ENCODE measurements at places on chromosomes 16 and 17. TPM values are rescaled to one million over a fixed set of nuclear protein-coding genes. Genes with fewer than 3 reads are reported as not detected.

Gene SUPT6H
- 91.2 TPM for total RNA-seq

Gene RHBDF1
- 57.6 TPM for total RNA-seq

Gene TMEM238L
- not detected for total RNA-seq

Gene C16orf96
- total RNA-seq = 0.08 TPM

- H3K27me3 ChIP-seq = peaks cover 2% of the 10 kb centered on the region
- no peak overlapping the region for H3K4me3 ChIP-seq
- H3K36me3 ChIP-seq = no peaks in the 10 kb centered on the region
- H3K27ac ChIP-seq = no peak overlapping the region
Observed at GRCh38 chr16:80894091-80894490, 89.7 kb upstream of the CDYL2 start.

DNA sequence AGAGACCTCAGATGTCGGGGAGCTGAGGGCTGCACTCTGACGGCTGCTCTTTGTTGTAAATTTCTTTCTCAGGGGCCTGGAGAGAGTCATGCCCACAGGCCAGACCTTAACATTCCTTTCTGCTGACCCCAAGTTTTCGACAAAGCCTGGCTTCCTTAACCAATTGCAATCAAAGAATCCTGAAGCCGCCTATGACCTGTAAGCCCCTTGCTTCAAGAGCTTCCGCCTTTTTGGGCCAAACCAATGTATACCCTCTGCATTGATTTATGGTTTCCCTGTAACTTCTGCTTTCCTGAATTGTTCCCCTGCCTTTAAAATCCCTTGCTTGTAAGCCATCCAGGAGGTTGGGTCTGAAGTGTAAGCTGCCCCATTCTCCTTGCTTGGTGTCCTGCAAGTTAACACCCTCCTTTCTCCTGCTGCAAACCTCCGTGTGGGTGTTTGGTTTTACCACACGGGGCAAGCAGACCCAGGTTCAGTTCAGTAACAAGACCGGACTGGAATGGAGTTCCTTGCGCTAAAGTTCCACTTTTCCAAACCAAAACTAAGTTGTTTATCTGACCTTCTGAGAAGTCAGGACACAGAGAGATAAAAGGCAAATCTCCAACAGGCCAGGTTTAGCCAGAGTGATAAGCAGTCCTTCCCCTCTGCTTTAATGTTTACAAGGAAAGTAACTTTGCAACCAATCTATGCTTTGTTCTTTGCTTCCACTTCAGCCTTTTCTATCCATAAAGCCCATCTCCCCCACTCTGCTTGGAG, 141.6 kb downstream of the KCNJ12 start:
- peak; percentile 34 for DNase-seq
- no peak overlapping the region for H3K27ac ChIP-seq
- H3K36me3 ChIP-seq = no peaks in the 10 kb centered on the region
- peaks cover 2% of the 10 kb centered on the region for H3K4me1 ChIP-seq

DNA sequence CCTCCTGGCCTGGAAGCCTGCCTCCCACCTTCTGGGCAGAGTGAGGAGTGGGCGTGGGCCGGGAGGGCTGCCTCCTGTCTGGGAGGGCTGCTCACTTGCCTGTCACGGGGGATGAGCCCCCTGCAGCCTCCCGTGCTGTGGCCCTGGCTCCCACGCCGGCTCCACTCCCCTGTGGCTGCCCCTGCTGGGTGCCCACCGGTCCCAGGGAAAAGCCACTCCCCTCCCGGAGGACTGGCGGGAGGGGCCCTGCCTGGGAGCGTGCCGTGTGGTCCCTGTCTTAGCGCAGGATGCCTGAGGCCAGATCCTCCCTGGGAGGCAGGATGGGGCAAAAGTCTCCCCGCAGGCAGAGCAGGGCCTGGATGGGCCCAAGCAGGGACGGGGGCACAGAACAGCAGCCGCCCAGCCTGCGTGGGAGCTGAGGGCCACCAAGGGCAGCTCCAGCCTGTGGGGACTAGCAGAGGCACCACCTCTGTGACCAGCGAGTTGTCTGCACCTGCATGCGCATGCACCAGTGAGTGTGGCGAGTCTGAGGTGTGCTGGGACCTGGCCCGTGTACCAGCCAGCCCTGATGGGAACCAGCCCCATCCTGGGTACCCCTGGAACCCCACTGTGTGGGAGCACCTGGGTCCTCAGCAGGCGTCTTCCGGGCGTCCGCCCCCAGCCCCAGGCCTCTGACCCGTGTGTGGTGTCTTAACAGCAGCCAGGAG, 339.9 kb downstream of the SEC14L1 start:
- peak overlapping the region; percentile 76 for H3K27ac ChIP-seq
- H3K27me3 ChIP-seq = no peaks in the 10 kb centered on the region
- H3K36me3 ChIP-seq = peaks cover 5% of the 10 kb centered on the region
- H3K4me1 ChIP-seq = peaks cover 64% of the 10 kb centered on the region
- no peak for DNase-seq

DNA sequence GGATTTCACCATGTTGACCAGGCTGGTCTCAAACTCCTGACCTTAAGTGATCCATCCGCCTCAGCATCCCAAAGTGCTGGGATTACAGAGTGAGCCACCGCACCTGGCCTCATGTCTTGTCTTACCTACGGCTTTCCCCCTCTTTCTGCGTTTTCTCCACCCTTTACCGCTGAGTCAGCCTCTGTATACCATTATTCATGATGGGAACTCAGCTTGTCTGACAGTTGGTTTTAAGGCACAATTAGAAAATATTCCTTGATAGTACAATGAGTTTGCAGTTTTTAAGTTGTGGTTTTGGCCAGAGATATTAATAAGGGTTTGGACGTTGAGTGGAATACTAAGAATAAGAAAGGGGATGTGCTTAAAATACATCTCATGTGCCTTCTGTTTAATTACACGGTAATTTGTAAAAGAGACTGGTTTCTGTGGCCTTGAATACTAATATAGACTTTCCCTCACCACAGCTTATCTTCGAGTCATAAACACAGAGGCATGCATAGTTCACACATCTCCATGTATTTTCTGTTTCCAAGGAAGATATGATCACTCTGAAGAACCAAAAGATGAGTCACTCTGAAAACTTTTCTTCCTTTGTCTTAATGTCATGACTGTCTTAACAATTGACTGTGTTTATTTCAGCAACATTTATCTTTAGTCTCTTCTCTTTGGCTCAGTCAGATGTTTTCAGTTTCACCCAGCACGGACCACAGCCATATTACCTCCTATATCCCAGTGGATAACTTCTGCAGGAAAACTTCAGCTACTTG, 54.4 kb downstream of the PITPNC1 start:
- peaks cover 7% of the 10 kb centered on the region for H3K4me1 ChIP-seq
- no peak overlapping the region for H3K4me3 ChIP-seq
- no peaks in the 10 kb centered on the region for H3K27me3 ChIP-seq

- no peaks in the 10 kb centered on the region for H3K4me1 ChIP-seq
- H3K27ac ChIP-seq = no peak overlapping the region
- H3K27me3 ChIP-seq = no peaks in the 10 kb centered on the region
- H3K36me3 ChIP-seq = no peaks in the 10 kb centered on the region
Observed at GRCh38 chr17:22512997-22513538, 820.7 kb downstream of the KCNJ18 start.

- H3K36me3 ChIP-seq = peaks cover 2% of the 10 kb centered on the region
- no peak for DNase-seq
- no peak overlapping the region for H3K27ac ChIP-seq
- no peak overlapping the region for H3K4me3 ChIP-seq
Observed at GRCh38 chr17:78019976-78020716, 61.6 kb downstream of the TNRC6C start.

GRCh38 chr17:44417553-44417952, 28.1 kb upstream of the ITGA2B start:
- no peaks in the 10 kb centered on the region for H3K4me1 ChIP-seq
- DNase-seq = no peak
- H3K4me3 ChIP-seq = no peak overlapping the region
- H3K27ac ChIP-seq = no peak overlapping the region
- H3K36me3 ChIP-seq = peaks cover 26% of the 10 kb centered on the region

DNA sequence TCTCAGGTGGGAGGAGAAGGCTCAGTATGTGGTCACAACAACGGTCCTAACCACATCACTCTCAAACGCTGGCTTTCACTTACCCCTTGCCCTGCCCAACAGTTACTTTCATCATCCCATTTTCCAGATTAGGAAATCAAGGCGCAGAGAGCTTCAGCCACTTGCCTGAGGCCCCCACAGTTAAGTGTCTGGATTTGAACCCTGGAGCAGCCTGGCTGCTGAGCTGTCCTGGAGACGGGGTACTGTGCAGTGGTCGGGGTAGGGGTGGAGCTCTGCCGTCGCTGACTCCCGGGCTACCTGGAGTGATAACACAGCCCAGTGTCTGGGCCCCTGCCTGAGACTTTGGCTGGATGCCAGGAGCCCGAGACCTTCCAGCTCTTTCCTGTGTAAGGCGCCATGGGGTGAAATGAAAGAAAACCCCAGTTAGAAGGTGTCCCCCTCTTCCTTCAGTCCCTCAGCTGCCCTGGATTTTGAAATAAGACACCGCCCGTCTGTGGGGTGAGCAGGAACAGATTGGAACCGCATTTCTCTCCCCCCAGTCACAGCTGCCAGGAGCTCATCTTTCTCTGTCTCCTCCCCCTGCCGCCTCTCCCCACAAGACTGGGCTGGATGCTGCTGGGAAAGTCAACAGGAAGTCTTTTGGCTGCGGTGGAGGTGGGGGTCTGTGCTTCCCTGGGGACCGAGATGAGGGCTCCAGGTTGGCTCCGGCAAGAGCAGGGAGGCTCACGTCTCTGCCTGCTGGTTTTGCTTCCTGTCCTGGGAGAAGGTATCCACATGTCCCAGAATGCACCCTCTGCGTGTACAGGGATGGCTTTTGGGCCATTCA, 280.2 kb downstream of the SEC14L1 start:
- peak overlapping the region; percentile 54 for H3K4me3 ChIP-seq
- H3K36me3 ChIP-seq = no peaks in the 10 kb centered on the region
- peaks cover 72% of the 10 kb centered on the region for H3K4me1 ChIP-seq
- DNase-seq = no peak

GRCh38 chr17:13462673-13463124, 139.0 kb downstream of the HS3ST3A1 start:
- DNase-seq = no peak
- H3K27ac ChIP-seq = peak overlapping the region; percentile 78
- no peak overlapping the region for H3K4me3 ChIP-seq
- peaks cover 26% of the 10 kb centered on the region for H3K27me3 ChIP-seq
- H3K4me1 ChIP-seq = peaks cover 23% of the 10 kb centered on the region

DNA sequence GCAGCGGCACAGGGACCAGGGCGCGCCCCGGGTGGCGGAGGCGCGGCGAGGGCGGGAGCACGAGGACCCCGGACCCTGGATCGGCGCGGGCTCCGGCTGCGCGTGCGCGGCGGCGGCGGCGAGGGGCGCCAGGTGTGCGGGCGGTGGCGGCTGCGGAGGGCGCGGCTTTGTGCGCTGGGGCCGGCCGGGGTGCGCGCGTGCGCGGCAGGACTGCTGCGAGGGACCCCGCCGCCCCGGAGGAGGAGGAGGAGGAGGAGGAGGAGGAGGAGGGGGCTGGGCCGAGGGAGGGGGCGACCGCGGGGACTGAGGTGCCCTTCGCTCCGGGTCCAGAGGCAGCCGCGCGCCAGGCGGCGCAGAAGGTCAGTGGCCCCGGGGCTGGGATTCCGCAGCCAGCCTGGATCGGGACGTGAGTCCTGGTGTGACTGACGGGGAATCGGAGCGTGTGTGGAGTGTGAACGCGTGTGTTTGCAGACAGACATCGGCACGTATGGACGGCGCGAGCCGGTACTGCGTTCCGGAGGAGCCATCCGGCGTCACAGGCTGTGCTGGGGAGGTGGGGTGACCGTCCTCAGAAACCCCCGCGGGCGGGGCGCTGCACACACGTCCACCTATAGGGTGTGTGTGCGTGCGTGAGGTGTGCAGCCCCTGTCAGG, 19.5 kb upstream of the RAP1GAP2 start:
- DNase-seq = no peak
- no peak overlapping the region for H3K27ac ChIP-seq
- H3K4me1 ChIP-seq = peaks cover 4% of the 10 kb centered on the region
- no peaks in the 10 kb centered on the region for H3K36me3 ChIP-seq

DNA sequence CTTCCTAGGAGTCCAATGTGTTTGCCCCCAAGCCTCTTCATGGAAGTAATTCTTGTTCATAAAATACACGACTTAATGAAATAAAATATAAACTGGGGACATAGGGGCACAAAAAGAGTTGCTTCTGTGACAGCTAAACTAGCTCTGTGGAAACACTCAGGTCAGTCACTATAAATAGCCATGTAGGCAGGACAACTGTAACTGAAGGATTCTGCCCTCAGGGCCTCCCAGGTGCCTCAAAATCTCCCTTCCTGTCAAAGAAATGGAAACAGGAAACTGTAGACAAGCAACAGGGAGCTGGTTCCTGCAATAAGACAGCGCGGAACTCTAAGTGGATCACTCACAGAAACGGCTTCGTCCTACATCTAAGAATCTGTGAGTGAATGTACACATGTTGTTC, 178.1 kb upstream of the ZFHX3 start:
- H3K27me3 ChIP-seq = peaks cover 22% of the 10 kb centered on the region
- no peaks in the 10 kb centered on the region for H3K4me1 ChIP-seq
- DNase-seq = no peak
- H3K4me3 ChIP-seq = no peak overlapping the region
- H3K27ac ChIP-seq = no peak overlapping the region

GRCh38 chr16:57283214-57283958, 1.1 kb downstream of the PLLP start:
- peaks cover 3% of the 10 kb centered on the region for H3K27me3 ChIP-seq
- no peak overlapping the region for H3K27ac ChIP-seq
- no peaks in the 10 kb centered on the region for H3K36me3 ChIP-seq
- no peak for DNase-seq

GRCh38 chr17:45645330-45645729, 138.8 kb upstream of the CRHR1 start:
- H3K27ac ChIP-seq = no peak overlapping the region
- no peaks in the 10 kb centered on the region for H3K4me1 ChIP-seq
- no peak overlapping the region for H3K4me3 ChIP-seq
- H3K36me3 ChIP-seq = no peaks in the 10 kb centered on the region

GRCh38 chr17:79834565-79835469, 4.4 kb downstream of the CBX4 start:
- DNase-seq = peak; percentile 86
- no peaks in the 10 kb centered on the region for H3K27me3 ChIP-seq
- no peak overlapping the region for H3K27ac ChIP-seq

GRCh38 chr17:14986127-14986526, 279.0 kb downstream of the PMP22 start:
- H3K27me3 ChIP-seq = peaks cover 39% of the 10 kb centered on the region
- H3K27ac ChIP-seq = no peak overlapping the region
- no peak for DNase-seq
- no peak overlapping the region for H3K4me3 ChIP-seq

GRCh38 chr17:31511195-31511578, 119.7 kb downstream of the RAB11FIP4 start:
- H3K4me3 ChIP-seq = no peak overlapping the region
- H3K4me1 ChIP-seq = no peaks in the 10 kb centered on the region
- H3K27ac ChIP-seq = no peak overlapping the region
- DNase-seq = no peak

GRCh38 chr17:77377710-77378235, 237.0 kb downstream of the SEC14L1 start:
- no peak overlapping the region for H3K4me3 ChIP-seq
- no peaks in the 10 kb centered on the region for H3K27me3 ChIP-seq

All from osteocyte (in vitro differentiated cells).